ENCODE measurements at places on chromosomes 3 and 15.

DNA sequence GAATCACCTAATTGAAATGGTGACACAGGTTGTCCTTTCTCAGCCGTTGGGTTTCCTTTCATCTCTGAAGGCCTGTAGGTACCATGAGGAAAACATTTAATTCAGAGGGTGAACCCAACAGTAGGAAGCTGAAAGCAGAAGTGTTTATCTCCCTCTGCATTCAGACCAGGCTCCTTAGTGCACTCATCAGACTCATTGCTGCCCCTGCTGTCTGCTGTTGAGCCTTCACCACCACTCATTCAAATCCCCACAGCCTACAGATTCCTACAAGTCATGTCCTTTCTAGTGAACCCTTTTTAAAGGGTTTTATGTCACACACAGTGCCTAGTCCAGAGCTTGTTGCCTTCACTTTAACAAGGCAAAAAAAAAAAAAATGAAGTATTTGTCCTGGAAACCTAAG, 13.4 kb downstream of the WDR48 start:
- DNase-seq: no peak

DNA sequence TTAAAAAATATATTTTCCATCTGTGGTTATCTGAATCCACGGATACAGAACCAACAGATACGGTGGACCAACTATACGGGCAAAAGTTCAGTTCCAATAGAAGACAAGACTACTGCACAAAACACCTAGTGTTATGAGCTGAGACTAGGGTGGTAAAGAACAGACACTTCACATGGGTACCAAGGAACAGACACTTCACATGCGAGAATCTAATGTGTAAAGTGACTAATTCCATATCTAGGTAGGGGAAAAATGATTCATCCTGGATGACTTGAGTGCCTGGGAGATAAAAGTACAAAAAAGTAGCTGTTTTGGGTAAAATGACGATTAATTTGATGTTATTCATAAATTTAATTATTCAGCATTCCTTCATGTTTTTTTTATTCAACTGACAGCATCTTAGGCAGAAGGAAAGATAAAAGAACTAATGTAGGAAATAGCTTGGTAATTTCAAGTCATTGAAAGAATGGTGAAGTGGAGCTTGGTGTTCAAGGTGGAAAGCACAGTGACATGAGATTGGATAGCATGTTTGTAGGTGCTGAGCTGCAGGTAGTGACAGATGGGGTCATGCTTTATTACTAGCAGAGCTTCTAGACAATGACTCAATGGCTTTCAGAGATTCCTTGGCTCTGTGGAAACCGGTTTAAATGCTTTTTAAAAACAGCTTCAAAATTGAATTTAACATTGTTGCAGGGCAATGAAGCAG, 5.2 kb downstream of the CD200 start:
- DNase-seq: no peak

- DNase-seq: no peak
Measured at GRCh38 chr3:60064210-60065178, 1014.7 kb upstream of the CFAP20DC start.

GRCh38 chr3:114829783-114830182, 317.3 kb downstream of the ZBTB20 start:
- DNase-seq: no peak

GRCh38 chr3:136414476-136414875, 164.3 kb downstream of the PCCB start:
- no peak for DNase-seq

DNA sequence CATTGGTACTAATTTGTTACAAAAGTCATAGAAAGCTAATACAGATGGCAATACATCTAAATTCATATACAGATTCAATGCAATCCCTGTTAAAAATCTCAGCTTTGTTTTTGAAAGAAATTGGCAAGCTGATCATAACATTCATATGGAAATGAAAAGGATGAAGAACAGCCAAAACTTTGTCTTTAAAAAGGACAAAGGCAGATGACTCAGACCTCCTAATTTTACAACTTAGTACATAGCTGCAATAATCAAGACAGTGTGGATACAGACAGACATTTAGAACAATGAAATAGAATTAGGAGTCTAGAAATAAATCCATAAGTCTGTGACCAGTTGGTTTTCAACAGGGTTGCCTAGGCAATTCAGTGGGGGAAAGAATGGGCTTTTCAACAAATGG, 63.3 kb downstream of the AQP9 start:
- no peak for DNase-seq

DNA sequence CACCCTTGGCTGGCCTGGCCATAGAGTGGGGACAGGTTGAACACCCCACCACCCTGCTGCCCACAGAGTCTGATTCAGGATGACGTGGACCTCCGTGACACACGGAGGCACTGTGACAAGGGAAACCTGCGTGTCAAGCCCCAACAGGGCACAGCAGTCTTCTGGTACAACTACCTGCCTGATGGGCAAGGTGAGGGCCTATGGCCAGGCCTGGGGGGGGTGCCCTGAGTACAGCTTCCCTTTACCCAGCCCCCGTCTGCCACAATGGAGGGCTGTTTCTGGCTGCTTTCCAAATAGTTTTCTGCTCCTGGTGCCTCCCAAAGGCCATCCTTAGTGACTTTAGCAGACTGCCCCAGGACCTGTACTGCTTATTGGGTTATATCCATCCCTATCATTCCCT, 1.2 kb upstream of the WDR6 start:
- no peak for DNase-seq

GRCh38 chr15:68346979-68347378, 69.4 kb downstream of the FEM1B start:
- no peak for DNase-seq

DNA sequence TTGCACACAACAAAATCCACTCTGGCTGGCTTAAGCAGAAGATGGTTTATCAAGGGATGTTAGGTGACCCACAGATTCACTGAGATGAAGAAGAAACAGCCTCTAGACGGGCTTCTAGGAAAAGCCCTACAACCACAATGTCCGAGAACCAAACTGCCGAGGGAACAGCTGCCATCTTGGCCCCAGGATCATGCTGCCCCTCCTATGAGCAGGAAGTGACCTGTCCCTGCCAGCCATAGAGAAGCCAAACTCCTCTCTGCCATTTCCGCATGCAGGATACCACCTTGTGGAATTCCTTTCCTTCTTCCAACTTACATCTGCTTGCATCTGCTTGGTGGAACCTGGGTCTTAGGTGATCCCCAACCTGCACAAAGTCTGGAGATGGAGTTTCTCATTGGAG, 11.4 kb upstream of the POMGNT2 start:
- DNase-seq: no peak

DNA sequence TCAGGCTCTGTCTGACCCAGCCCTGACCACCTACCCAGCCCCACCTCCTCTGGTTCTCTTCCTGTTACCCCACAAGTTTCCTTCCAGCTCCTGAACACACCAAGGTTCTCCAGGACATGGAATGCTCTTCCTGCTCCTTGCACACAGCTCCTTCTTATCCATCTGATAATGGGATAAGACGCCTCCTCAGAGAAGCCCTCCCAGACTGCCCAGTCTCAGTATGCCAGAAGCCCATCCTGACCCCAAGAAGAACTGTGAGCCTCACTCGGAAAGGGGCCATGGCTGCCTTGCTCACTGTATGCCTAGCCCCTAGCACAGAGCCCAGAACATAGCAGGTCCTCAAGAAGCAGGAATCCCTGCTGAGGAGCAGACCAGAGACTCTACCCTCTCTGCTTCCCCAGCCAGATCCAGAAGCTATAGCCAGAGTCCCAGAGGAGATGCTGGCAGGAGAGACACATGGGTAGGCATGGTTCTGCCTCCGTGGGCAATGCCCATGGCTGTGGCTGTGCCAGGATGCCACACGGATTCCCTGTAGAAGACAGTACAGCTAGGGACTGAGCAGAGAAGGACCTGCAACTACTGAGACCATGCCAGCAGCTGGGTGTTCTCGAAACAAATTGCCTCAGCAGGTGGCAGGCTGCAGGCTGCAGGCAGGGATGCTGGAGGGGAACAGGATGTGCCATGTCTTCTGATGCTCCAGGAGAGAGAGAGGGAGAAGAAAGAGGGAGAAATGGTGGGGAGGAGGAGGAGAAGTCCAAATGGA, 74.0 kb upstream of the LINGO1 start:
- no peak for DNase-seq

GRCh38 chr3:46959161-46959511, 17.4 kb downstream of the CCDC12 start:
- no peak for DNase-seq

GRCh38 chr15:70258369-70259027, 160.8 kb upstream of the TLE3 start:
- DNase-seq: peak; percentile 34

- no peak for DNase-seq
Measured at GRCh38 chr3:95905182-95905581, 909.2 kb upstream of the EPHA6 start.

GRCh38 chr15:64351265-64351664, 4.7 kb downstream of the CSNK1G1 start:
- no peak for DNase-seq

- no peak for DNase-seq
Measured at GRCh38 chr3:70488131-70488530, 175.7 kb upstream of the MDFIC2 start.

GRCh38 chr15:69375151-69375790, 38.9 kb upstream of the KIF23 start:
- DNase-seq: no peak

- DNase-seq: no peak
Measured at GRCh38 chr3:54321520-54321919, 199.2 kb downstream of the CACNA2D3 start.

- no peak for DNase-seq
Measured at GRCh38 chr15:66657185-66658020, 44.6 kb upstream of the SMAD6 start.

DNA sequence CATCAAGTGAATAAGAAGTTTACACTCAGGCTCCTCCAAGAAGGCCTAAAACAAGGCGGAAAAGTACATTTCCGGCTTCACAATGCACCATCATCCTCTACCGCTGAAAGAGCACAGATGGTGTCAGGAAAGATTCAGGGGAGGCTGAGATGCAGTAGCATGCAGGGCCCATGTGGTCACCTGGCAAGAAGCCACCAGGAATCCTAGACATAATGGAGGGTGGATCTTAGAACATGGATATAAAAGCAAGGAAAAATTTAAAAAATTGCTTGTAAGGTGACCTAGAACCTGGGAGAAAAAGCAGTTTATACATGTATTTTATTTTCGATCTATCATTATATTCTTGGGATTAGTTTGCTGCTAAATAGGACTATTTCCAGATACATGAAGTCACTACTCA, 21.9 kb upstream of the OTOL1 start:
- no peak for DNase-seq

DNA sequence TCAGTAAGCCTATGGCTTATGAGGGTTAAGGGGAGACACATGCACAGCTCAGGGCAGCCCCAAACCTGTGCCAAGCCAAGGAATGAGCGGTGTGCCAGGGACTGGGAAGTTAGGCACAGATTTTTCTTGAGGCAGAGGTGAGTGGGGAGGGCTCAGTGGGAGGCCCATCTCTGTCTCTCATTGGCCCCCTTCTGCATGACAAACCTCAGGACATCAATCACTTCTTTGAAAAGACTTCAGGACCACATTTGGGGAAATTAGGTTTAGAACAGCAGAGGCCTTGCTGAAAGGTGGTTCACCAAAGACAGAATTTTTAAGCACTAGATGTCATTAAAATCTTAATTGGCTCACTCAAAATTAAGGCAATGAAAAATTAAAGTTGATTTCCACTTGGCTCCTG, 57.2 kb downstream of the RAB11A start:
- no peak for DNase-seq

GRCh38 chr3:52277071-52277964, 1.1 kb downstream of the WDR82 start:
- no peak for DNase-seq

GRCh38 chr3:18252578-18252977, 172.6 kb downstream of the SATB1 start:
- DNase-seq: no peak

GRCh38 chr3:130894986-130895280, 1.0 kb downstream of the ATP2C1 start:
- DNase-seq: no peak

DNA sequence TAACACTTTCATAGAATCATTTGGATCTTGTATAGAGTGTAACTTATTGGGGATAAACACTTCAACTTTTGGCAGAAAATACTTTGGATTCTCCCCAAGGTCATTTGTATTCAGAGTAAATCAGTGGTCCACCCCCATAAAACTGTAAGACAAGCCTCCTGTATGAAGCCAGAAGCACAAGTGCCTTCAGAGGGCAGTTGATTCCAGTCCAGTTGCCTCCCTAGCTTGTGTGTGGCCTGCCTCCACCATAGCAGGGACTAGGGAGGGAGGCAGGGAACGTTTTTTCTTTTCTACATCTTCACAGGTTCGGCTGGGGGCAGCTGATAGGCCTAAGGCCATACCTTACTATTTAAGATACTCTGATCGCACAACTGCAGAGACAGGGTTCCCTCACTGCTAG, 11.6 kb downstream of the GORASP1 start:
- no peak for DNase-seq

DNA sequence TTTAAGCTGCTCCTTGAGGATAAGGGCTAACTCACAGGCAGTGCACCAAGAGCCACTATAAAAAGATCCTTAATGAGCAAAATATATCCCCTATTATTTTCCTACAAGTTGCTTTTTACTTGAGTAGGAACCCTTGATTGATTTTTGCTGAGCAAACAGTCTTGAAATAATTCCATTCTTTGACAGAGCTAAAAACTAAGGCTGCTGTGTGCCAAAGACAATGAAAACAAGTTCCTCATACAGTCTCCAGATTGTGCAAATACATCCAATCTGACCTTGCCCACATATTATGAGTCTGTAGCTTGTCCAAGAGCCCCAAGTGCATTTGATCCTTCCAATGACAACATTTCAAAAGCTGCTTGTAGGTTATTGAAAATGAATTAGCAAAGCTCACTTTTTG, 15.0 kb downstream of the PRKAR2A start:
- no peak for DNase-seq

GRCh38 chr3:72903004-72903403, 15.2 kb downstream of the GXYLT2 start:
- no peak for DNase-seq

DNA sequence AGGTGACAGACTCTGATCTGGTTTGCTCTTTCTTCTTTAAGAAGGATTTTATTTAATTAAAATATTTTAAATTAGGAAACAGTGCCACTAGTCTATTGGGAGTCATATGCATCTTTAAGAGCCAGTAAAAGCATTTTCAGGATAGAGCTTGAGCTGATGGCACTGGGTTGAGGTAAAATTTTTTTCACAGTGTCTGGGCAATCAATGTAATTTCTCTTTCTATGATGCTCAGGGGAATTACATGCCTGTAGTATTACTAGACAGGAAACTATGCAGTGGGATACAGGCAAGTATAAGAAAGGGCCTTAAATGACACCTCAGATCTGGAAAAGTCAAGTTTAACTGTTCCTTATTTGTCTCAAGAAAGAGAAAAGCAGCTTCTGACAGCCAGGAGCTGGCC, 76.4 kb downstream of the GAP43 start:
- DNase-seq: no peak

DNA sequence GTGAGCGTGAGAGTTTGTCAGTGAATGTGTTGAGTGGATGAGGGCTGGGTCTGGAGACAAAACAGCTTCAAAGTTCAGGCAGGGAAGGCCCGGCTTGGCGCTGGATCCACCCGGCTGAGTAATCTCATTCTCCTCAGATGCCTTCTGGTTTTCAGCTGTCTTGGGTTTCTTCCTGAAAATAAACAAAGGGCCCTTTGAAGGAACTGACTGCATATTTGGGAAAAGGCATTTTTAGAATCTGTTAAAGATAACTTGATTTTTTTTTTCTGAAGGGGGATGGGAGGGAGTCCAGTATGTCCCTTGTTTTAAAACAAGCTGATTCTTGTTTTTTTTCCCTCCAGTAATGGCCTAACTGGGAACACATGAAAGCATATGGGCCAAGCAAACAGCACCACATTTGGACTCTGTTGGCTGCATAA, 86.4 kb downstream of the TIGIT start:
- DNase-seq: peak; percentile 63
